ENCODE measurements at places on chromosomes 3 and 15. TPM values are rescaled to one million over a fixed set of nuclear protein-coding genes. Genes with fewer than 3 reads are reported as not detected.
A peak's percentile ranks its signal among the peaks of the same experiment; 100 is the strongest.

The OR5K2 gene
- total RNA-seq = not detected

The MEGF11 gene
- total RNA-seq = 0.30 TPM

The TRIM42 gene
- total RNA-seq = not detected

The ACSBG1 gene
- 23.6 TPM for total RNA-seq

The SMAD6 gene
- total RNA-seq = 16.2 TPM

The NOX5 gene
- 0.39 TPM for total RNA-seq

The GHSR gene
- total RNA-seq = not detected

DNA sequence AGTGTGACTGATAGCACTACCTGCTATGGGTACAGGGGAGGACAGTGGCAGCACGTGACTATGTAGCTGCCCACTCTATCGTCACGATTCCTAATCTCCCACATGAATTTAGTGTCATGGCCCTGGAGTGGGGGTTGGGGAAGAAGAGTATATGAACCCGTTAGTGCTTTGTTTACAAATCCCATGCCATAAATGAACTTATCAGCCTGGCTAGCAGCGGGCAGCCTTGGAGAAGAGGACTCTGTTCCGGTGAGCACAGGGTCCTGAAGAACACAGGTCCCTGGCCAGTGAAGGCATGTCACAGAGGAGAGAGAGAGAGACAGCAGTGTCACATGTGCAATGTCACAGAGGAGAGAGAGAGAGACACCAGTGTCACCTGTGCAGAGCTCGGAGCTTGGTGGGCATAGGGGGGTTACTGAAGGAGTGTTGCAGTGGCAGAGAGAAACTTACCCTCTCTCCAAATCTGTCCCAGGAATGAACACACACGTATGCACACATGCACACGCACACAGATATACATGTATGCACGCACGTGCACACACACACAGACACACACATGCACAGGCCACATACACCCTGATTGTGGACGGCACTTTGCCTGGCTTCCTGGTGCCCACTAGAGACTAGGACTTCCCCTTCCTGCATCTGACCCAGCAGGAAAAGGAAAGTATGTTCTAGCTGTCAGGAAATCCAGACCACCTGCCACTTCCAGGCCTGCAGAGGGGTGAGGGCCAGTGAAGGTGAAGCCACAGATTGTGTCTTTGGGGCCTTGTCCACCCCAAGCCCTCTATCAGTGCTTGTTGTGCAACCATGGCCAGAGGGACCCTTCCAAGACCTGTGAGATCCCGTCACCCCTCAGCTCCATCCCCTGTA is 26.3 kb downstream of the ITGA11 start:
- no peak for DNase-seq

DNA sequence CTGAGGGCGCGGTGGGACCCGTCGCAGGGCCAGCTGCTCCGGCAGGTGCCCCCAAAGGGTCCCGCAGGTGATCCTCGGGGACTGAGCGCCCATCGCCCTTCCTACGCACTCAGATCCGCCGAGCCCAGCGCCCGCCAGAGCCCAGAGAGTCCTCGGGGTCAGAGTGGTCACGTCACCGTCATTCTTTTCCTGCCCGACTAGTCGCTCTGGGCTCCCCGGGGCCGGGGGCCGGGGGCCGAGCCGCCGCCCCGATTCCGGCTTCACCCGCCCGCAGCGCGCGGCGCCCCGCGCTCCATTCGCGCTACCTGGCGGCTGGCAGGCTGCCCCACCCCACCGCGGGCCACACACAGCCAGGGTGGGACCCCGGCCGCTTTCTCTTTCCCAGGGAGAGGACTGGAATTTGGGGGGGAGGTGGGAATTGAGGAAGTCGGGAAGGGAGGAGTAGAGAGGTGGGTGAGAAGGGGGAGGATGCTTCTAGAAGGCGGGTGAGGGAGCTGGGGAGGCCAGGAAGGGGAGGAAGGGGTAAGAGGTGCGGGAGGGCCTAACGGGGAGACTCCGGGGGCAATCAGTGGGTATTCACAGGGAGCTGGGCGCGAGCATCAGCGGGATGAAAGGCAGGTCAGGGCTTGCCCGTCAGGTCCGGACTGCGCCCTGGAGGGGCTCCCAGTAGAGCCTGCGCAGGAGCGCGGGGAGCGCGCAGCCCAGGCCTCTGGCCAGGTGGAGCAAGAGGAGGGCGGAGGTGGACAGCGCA is 36.1 kb upstream of the EPHB3 start:
- no peak for DNase-seq

DNA sequence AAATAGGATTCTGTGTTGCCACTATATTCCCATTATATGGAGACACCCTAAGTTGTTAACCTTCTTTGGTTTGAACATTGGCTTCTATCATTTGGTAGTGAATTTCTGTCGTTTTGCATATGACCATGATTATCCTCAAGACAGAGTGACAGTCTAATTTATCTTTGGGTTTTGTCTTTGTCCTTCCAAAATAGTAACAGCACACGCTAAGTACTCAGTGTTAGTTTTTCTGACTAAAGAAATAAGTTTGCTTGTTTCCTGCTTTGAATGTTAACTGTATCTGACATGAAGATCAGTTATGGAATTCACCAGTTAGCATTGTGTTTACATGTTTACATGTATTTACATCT is 352.5 kb upstream of the GRM7 start:
- no peak for DNase-seq

- DNase-seq = no peak
Measured at GRCh38 chr3:11415099-11415498, 142.9 kb downstream of the ATG7 start.

- DNase-seq = no peak
Measured at GRCh38 chr15:64854526-64854925, 12.8 kb downstream of the PLEKHO2 start.

GRCh38 chr3:13115576-13115910 is 42.3 kb upstream of the IQSEC1 start:
- no peak for DNase-seq

- DNase-seq = no peak
Measured at GRCh38 chr3:180417241-180417640, 184.7 kb upstream of the TTC14 start.

DNA sequence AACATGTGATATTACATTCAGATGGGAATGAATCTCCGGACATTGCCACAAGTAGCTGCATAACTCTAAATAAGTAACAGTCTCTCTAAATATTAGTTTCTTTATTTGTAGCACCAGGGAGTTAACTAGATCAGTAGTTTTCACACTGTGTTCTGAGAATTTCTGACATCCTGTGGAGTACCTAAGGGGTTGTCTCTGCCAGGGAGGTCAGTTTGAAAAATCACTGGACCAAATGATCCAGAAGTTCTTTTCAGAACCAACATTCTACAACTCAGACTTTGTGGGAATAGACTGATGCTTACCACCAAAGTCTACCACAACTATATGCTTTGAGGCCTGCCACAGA is 9.0 kb upstream of the ILDR1 start:
- no peak for DNase-seq

- no peak for DNase-seq
Measured at GRCh38 chr3:38229036-38229435, 36.6 kb upstream of the SLC22A13 start.

- peak; percentile 29 for DNase-seq
Measured at GRCh38 chr15:33021806-33022389, 172.6 kb downstream of the FMN1 start.

GRCh38 chr15:64911311-64912186 is at the start of gene ANKDD1A:
TSS of gene ANKDD1A (plus strand) at chr15:64911902. CDS start at chr15:64911931, 29 bp downstream.
- no peak for DNase-seq

DNA sequence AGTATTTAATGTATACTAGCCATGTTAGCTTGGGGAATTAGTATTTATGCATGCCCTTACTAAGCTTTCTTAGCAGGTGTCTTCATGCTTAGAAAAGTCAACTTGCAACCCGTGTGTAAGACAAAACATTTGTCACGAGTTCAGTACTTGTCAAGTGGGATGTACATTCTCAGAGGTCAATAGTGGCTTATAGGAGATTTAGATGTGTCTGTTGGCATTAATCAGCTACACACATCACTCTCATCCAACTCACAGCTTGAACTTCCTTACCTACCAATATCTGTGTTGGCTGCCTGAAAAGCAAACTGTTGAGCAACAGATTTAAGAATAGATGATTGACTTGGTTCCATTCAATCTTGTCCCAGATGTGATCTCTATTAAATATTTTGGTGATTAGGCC is 109.5 kb downstream of the ROBO2 start:
- DNase-seq = no peak
